Cerebellar nuclear complex (tissue), 1 donor: ENCODE measurements at places on chromosomes 7 and 10.

GRCh38 chr10:124993736-124994451, 52.0 kb downstream of the ZRANB1 start:
- DNase-seq: no peak

GRCh38 chr10:6580279-6581029, 378 bp upstream of the PRKCQ start:
- no peak for DNase-seq

- no peak for DNase-seq
Observed at GRCh38 chr10:71589617-71590551, 129.7 kb downstream of the C10orf105 start.

DNA sequence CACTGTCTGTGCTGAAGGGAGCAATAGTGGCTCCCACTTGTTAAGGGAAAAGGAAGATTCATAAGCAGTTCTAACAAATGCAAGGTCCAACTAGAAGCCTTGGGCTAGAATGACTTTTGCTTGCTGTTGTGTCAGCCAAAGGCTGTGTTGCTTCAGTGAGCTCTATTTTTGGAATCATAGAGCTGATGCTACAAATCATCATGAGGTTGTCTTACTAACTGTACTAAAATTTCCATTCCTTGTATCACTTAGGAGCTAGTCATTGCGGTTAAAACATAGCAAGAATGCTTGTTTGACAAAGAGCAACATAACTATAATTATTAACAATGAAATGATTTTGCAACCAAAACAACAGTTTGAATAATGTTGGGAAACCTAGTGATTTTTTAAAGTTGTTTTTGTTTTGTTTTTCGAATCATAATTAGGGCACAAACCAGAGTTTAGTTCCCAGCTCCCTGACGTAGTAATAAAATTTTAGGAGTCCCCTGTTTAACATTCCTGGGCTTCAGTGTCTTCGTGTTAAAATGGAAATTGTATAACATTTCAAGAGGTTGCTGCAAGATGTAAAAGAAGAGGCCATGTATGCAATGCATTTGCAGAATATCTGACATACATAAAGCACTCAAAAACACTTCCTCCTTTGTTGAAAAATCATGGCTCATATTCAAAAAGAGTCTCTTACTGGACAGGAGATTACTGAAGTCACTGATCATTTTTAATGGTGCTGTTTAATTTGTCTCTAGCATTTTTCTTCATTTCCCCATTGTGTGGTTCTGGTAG, 183.4 kb downstream of the MACC1 start:
- DNase-seq: no peak

- DNase-seq: no peak
Observed at GRCh38 chr7:157634401-157635147, 297.8 kb downstream of the DNAJB6 start.

DNA sequence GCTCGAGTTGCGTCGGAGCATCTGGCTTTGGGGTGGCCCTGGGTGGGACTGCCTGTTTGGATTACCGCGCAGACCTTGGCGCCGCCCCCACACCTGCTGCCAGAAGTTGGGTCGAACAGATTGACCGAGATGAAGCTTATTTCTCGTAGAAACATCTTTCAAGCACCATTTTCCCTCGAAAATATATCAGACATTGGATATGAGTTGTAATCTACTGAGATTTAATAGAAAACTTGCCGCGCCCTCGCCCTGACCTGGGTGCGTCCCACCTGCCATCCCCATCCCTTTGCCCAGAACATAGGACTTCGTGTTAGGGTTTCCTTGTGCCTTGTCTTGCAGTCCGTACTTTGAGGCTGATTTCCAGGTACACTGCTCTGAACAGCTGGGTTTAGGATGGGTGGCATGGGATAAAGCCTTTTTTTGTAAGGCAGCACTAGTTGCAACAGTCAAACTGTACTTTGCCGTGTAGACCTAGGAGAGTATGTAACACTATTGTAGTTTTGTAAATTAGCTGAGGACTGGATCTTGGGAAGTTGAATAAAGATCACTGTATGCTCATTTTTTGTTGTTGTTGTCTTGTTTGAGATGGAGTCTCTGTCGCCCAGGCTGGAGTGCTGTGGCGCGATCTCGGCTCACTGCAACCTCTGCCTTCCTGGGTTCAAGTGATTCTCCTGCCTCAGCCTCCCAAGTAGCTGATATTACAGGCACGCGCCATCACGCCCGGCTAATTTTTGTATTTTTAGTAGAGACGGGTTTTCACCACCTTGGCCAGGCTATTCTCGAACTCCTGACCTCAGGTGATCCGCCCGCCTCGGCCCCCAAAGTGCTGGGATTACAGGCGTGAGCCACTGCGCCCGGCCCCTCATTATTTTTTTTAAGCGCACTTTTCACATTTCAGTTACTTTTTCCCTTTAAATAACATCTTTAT, 978 bp downstream of the OGDH start:
- no peak for DNase-seq

- DNase-seq: no peak
Observed at GRCh38 chr10:98950106-98950505, 285.5 kb downstream of the HPSE2 start.

DNA sequence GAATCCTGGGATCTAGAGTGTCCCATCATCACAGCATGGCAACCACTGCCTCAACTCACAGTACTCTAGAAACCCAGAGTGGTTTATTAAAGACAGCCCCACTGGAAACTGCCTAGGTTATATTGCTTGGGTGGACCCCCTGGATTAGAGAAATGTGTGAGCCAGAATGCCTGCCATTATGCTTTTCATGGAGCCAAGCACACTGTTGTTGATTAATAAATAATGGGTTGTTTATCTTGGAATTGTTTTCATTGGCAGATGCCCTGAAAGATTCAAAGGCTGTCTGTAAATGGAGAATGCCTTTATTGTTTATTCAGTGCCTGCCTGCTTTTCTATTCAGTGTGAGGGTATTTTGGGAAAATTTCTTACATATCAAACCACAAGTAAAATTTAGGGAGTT, 52.1 kb downstream of the GNAI1 start:
- no peak for DNase-seq

DNA sequence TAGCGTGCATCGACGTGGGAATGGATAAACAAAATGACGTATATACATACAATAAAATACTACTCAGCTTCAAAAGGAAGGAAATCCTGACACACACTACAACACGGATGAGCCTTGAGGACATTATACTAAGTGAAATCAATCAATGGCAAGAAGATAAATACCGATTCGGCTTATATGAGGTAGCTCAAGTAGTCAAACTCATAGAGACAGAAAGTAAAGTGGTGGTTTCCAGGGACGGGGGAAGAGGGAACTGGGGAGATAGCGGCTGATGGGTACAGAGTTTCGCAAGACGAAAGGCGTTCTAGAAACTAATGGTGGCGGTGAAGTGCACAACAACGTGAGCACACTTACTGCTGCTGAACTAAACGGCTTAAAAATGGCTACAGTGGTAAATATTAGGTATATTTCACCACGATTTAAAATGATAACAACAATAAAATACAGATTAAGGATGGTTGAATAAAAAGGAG, 516.7 kb downstream of the PARD3 start:
- DNase-seq: no peak

DNA sequence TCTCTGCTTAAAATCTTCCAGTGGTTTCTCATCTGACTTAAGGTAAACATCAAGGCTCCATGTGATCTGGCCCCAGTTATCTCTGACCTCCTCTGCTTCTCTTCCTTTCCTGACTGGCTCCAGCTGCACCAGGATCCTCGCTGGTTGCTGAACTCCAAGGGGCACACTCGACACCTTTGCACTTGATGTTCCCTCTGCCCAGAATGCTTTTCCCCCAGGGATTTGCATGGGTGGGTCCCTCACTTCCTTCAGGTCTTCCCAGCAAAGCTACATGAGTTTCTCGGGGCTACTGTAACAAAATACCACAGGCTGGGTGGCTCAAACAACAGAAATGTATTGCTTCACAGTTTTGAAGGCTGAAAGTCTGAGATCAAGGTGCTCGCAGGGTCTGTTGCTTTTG, 166.0 kb upstream of the CDCA7L start:
- no peak for DNase-seq

- no peak for DNase-seq
Observed at GRCh38 chr10:86438091-86438749, 71.6 kb upstream of the GRID1 start.

GRCh38 chr10:72009425-72010081, 45.4 kb downstream of the CHST3 start:
- no peak for DNase-seq

DNA sequence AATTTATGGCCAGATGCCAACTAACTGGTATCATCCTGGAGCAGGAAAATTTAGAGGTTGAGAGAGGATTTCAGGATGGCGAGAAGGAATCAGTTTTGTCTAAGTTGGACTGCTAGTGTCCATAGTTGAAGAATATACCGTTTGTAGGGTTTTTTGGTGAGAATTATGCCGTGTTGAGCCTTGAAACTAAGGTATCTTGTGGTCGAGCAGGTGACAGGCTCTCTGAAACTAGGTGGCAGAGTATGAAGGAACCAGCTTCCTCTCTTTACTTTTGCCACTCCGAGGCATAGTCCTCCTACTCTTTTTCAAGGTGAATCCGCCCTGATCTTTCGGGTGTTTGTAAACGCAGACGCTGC, 9.7 kb downstream of the MDFIC start:
- no peak for DNase-seq

DNA sequence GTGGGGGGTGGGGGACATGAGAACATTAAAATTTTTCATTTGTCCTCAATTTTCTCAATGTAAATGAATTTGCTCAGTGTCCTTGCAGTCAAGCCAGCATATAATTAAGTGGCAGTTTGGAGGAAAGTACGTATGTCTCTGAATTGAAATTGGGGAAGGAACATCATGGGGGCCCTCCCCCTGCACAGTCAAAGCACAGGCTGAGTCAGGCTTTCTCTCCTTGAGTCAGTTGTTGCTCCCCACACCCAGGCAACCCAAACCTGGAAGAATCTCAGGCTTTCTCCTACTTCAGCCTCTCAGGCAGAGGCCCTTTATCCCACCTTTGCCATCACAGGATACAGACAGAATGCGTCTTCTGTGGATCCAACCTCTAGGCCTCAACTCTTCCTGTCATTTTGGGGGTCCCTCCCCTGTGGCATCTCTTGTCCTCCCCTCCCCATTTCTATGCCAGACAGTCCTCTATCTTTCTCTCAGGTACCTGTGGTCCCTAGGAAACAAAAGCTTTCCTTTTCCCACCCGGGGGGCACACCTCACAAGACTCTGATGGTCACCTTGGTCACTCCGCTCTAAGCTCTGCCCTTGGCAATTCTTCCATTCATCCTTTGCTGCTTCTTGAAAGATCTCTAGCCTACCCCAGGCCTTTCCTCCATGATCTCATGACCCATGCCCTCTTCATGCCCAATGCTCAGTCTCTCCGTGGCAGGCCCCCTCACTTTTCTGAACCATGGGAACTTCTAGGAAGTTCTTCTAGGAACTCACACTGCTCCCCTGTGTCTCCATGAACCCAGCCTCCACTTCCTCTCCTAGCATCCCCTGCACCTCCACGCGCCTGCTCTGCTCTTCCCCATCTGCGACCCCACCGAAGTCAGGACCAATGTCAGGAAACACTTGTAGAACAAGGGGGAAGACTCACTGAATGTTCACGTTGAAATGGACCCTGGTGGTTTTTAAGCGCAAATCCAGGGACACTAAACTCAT, 40.4 kb downstream of the CREB3L2 start:
- no peak for DNase-seq

DNA sequence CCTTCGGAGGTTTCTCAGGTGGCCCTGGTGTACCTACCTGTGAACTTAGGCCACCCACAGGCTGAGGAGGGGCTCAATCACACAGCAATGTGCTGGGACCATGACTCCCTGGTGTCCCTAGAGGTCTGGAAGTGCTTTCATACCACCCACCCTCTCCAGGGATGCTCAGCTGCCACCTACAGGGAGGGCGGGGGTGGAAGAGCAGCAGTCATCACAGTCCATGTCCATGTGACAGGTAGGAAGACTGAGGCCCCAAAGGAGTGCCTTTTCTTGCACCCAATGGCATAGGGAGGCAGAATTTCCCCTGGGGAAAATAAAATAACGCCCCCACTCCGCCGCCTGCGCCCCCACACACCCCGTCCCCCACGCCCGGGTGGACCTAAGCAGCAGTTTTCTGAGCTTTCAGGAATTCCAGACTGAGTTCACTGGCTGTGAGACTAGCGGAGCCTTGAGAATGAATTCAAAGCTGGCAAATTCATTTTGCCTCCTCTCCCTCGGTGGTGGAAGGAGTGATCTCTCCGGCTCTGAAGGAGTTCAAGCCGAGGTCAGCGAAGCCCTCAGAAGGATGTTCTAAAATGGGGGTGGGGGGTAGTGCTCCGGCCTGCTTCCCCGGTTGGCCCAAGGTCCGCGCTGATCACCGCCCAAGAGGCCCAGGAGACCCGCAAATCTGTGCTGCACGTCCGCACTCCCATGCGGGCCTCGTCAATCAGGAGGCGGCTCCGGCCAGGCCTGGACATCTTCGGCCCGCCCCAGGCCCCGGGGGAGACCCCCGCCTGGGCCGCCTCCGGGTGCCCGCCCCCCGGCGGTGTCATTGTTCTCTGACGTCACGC, 2.1 kb upstream of the ZMIZ1 start:
- no peak for DNase-seq

GRCh38 chr7:101507791-101508252, 121.3 kb downstream of the MYL10 start:
- DNase-seq: no peak

- DNase-seq: no peak
Observed at GRCh38 chr7:66016131-66016461, 34.1 kb upstream of the GUSB start.

- DNase-seq: no peak
Observed at GRCh38 chr7:88789480-88790064, 6.0 kb downstream of the TEX47 start.

DNA sequence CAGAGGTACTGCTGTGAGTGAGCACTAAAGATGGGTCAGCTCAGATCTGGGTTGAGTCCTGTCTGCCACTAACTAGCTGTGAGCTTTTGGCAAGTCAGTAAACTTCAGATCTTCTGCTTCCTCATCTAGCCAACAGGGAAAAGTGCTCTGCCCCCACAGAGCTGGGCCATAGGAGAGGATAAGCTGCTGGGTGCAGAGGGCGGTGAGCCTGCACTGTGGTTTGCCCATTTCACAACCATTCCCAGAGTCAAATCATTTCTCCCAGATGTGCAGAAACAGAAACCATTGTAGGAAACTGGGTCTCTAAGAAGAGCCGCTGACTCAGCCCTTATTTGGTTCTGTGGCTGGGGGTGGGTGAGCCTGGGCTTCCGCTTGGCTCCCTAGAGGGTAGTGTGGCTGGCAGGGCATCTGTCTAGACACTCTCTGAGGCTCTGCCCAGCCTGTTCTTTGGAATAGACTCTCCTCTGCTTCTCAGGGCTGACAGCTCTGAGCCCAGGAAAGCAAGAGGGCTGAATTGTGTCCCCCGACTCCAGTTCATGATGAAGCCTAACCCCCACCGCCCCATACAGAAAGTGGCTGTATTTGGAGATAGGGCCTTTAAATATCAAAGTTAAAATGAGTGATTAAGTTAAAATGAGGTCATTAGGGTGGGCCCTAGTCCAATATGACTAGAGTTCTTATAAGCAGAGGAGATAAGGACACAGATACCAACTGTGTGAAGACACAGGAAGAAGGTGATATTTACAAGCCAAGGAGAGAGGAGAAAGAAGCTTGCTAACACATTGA, 29.5 kb upstream of the ARHGAP22 start:
- no peak for DNase-seq

DNA sequence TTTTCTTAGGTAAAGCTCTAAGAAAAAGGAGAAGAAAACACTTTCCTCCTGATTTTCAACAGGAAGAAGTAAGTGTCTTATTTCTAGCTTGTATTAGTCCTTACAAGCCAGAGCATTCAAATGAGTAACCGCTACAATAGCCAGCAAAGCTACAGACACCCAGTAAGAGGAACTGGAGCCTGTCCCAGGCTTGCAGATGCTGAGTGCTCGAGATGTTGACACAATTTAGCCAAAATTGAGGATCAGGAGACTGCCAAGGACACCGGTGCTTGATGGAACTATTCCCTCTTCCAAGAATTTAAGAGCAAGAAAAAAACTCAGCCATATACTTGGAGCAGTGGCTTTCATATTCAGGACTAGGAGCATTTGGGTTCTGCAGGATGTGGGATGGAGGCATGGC, 149.3 kb upstream of the DPP6 start:
- no peak for DNase-seq
